Vagina (tissue), 2 donors: ENCODE measurements at places on chromosomes 3 and 15.

GRCh38 chr3:127595303-127595702 lies 2.9 kb upstream of the MCM2 start:
- H3K4me3 ChIP-seq: no peak overlapping the region
- no peak for DNase-seq
- H3K4me1 ChIP-seq: peaks cover 18% of the 10 kb centered on the region
- no peaks in the 10 kb centered on the region for H3K36me3 ChIP-seq

GRCh38 chr3:182843478-182843877 lies 50.2 kb downstream of the ATP11B start:
- H3K4me3 ChIP-seq: no peak overlapping the region
- no peaks in the 10 kb centered on the region for H3K4me1 ChIP-seq
- DNase-seq: no peak
- peaks cover 47% of the 10 kb centered on the region for H3K36me3 ChIP-seq

GRCh38 chr3:150081084-150081483 lies 110.4 kb upstream of the PFN2 start:
- no peaks in the 10 kb centered on the region for H3K36me3 ChIP-seq
- H3K27ac ChIP-seq: no peak overlapping the region
- no peak overlapping the region for H3K4me3 ChIP-seq
- no peaks in the 10 kb centered on the region for H3K4me1 ChIP-seq
- no peaks in the 10 kb centered on the region for H3K27me3 ChIP-seq
- DNase-seq: no peak

DNA sequence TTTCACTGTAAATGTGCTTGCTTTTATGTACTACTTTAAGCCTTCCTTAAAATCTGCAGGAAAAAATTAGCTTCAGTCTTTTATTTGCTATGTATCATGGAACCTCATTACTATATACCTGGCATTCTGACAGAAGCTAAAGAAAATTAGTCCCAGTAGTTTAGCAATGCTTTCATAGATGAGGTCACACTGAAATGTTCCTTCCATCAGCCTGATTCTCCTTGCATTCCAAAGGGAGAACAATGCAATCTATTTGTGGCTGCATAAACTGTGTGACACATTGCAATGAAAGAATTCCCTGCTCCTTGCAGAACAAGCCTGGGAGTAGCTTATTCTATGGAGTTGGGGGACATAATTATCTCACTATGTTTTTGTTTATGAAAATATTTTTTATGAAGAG lies 691.5 kb upstream of the ARPP21 start:
- no peaks in the 10 kb centered on the region for H3K27me3 ChIP-seq
- no peak overlapping the region for H3K27ac ChIP-seq
- no peak overlapping the region for H3K4me3 ChIP-seq
- H3K4me1 ChIP-seq: no peaks in the 10 kb centered on the region
- no peaks in the 10 kb centered on the region for H3K36me3 ChIP-seq
- no peak for DNase-seq

DNA sequence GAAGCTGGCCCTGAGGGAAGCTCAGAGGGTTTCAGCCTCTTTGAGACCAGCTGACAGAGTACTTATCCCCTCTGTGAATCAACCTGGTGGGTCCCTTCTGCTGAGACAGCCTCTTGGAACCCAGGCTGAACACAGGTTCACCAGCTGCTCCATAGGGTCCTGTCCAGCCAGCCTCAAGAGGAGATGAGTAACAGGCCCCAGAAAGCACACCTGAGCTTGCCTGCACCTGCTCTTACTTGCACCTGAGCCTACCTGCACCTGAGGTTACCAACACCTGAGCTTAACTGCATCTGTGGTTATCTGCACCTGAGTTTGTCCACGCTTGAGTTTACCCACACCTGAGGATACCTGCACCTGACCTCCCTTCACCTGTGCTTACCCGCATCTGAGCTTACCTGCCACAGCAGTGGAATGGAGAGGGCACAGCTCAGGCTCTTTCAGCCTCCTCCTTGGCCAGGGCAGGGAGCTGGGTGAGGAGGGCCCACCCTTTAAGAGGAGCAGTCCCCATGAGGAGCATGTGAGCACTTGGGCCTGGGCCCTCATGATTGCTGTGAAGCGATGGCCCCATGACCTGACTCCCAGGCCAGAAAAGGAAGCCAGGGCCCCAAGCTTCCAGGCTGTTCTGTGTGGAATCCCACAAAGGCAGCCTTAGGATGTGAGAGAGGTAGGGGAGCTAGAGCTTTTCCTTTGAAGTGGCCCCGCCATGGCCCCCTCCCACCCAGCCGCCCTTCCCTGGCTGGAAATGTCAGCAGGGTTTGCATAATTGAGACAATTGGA lies at the start of gene TRPM1:
TRPM1 (minus strand) TSS at position 464 of the 777 bp plus-strand sequence. CDS start 20,370 bp downstream, outside the sequence.
- H3K36me3 ChIP-seq: no peaks in the 10 kb centered on the region
- H3K27ac ChIP-seq: no peak within 1 kb of the TSS
- H3K4me3 ChIP-seq: no peak within 1 kb of the TSS
- H3K4me1 ChIP-seq: peaks cover 10% of the 10 kb centered on the region

DNA sequence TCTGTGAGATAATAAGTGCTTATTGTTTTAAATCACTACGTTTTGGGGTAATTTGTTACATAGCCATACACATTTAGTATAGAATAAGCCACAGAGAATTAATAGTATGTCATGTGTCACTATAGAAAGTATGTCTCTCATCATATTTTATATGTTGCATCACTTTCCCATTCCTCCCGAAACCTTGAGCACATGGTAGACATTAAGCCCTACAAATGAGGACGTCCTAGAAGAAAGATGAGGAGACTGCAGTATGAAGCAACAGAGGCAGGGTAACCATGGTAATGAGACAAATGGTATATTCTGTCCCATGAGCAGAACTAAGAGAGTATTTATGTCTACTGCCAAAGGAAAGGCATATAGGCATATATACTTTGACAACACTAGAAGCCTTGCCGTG lies 720.2 kb downstream of the ROBO1 start:
- no peaks in the 10 kb centered on the region for H3K27me3 ChIP-seq
- no peak overlapping the region for H3K4me3 ChIP-seq
- H3K36me3 ChIP-seq: no peaks in the 10 kb centered on the region
- no peak for DNase-seq

DNA sequence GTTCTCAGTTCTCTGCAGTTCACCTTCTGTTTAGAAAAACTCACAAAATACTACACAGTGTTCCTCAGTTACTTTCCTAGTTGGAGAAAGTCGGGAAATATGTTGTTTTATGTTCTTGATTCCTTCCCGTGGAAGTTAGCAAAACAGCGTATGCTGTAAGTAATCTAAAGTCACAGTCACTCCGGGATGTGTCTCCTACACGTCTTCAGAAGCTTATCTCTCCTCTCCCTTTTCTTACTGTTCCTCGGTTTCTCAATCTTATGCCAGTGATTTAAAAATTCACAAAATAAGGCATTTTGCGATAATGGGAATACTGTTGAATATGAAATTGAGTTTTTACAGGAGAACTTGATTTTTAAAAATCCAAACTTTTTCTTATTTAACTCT lies 1.7 kb downstream of the HEG1 start:
- no peaks in the 10 kb centered on the region for H3K36me3 ChIP-seq
- peak overlapping the region; percentile 95 for H3K27ac ChIP-seq
- H3K4me1 ChIP-seq: peaks cover 68% of the 10 kb centered on the region
- no peak for DNase-seq
- H3K4me3 ChIP-seq: peak overlapping the region; percentile 88

DNA sequence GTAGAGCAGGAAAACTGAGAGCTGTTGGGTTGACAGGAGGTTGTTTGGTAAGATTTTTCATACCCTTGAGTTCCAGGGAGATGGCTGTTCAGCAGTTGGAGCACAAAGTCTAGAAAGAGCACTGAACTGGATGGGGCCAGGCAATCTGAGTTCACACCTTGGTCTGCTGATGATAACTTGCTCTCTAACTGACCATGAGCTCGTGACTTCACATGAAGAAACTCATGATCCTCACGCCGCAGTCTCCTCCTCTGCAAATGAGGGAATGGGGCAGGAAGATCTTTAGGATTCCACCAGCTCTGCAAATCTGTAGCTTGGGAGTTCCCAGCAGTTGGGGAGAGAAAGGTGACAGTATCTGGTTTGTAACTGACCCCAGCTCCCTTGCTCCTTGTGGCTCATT lies 33.7 kb downstream of the CORO2B start:
- no peaks in the 10 kb centered on the region for H3K27me3 ChIP-seq
- no peak for DNase-seq
- no peaks in the 10 kb centered on the region for H3K36me3 ChIP-seq
- no peak overlapping the region for H3K4me3 ChIP-seq
- peaks cover 30% of the 10 kb centered on the region for H3K4me1 ChIP-seq

DNA sequence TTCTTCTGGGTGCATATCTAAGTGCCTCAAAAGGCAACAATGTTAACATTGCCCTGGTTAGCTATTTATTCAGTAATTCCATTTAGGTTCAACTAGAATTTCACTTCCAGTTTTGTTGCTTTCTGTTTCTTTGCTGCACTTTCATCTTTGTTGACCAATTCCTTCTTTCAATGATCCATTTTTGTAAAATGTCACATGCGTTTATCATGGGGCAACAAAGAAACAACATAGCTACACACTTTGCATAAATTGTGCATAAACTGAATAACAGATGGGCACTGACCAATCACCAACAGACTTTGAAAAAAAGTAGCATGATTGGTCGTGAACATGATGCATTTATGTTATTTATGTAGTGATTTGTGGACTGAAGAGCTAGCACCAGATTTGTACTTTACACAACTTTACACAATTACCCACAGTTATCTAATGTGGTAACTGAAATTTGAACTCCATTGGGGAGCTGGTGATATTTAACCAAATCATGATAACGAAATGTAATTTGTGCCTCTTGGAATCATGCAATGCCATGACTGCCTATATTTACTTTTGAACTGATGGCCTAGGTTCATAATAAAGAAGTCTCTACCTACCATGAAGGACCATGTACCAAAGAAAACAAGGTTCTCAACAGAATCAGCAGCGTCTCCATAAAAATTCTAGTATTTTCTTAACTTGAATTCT lies 7.1 kb upstream of the CPOX start:
- H3K27ac ChIP-seq: no peak overlapping the region
- no peak for DNase-seq
- H3K4me3 ChIP-seq: no peak overlapping the region
- no peaks in the 10 kb centered on the region for H3K36me3 ChIP-seq

- no peak for DNase-seq
- no peaks in the 10 kb centered on the region for H3K27me3 ChIP-seq
- H3K36me3 ChIP-seq: no peaks in the 10 kb centered on the region
- no peak overlapping the region for H3K27ac ChIP-seq
- H3K4me3 ChIP-seq: no peak overlapping the region
- H3K4me1 ChIP-seq: no peaks in the 10 kb centered on the region
Observed at GRCh38 chr3:78580681-78581080, 1187.1 kb downstream of the ROBO1 start.

- H3K4me1 ChIP-seq: no peaks in the 10 kb centered on the region
- no peak overlapping the region for H3K27ac ChIP-seq
- no peak overlapping the region for H3K4me3 ChIP-seq
- no peak for DNase-seq
Observed at GRCh38 chr3:114095796-114096195, 39.3 kb downstream of the QTRT2 start.

DNA sequence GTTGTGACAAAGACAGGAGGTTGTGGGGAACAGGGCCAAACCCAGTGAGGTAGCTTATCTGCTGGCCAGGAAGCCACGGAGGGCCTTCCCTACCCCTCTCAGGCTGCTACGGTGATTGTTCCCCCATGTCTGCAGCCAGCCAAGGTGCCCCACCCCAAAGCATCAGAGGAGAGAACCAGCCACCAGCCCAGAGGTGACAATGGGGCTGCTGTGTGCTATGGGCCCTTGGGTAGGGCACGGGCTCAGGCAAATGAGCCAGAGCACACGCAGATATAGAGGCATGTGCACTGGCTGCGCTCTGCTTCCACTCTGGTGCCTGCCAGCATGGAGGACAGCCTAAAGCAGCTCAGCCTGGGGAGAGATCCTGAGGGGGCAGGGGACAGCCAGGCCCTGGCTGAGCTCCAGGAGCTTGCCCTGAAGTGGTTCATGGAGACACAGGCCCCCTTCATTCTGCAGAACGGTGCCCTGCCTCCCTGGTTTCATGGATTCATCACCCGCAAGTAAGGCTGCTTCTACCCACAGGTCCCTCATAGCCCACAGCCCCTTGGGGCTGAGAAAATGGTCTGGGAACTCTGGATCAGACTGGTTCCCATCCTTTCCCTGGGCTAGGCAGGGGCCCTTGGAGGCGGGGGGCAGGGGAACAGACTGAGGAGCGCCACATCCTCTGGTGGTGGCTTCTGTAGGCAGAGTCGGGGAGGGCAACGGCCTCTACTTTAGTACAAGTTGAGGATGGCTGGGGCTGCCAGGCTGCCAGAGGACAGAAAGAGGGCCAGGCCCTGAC lies at the start of gene SH2D7:
SH2D7 (plus strand) TSS at position 301 of the 781 bp plus-strand sequence; CDS start at position 325, 24 bp downstream.
- no peak for DNase-seq
- no peak within 1 kb of the TSS for H3K27ac ChIP-seq
- H3K4me3 ChIP-seq: no peak within 1 kb of the TSS
- H3K27me3 ChIP-seq: no peaks in the 10 kb centered on the region
- peaks cover 13% of the 10 kb centered on the region for H3K4me1 ChIP-seq

- H3K27ac ChIP-seq: no peak overlapping the region
- no peaks in the 10 kb centered on the region for H3K27me3 ChIP-seq
- no peaks in the 10 kb centered on the region for H3K36me3 ChIP-seq
- DNase-seq: no peak
Observed at GRCh38 chr3:110139821-110140220, 802.5 kb upstream of the DPPA4 start.

DNA sequence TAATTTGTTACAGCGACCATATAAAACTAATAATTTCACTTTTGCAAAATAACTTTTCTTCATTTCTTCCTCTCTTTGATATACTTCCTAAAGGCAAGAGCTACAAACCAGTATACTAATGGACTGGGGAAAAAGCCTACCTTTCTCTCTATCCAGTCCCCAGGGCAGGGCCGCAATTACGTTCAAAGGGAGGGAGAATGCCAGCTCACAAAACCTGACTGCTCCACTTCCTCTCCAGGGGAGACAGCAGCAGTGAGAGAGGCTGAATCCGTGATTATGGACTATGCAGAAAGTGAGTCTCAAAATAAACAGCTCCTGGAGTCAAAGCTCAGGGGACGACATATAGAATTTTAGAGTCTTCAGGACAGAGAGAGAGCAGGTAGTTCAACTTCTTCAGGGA lies 126.9 kb upstream of the HES1 start:
- no peak overlapping the region for H3K27ac ChIP-seq
- no peaks in the 10 kb centered on the region for H3K27me3 ChIP-seq
- no peaks in the 10 kb centered on the region for H3K36me3 ChIP-seq
- H3K4me3 ChIP-seq: no peak overlapping the region
- H3K4me1 ChIP-seq: peaks cover 6% of the 10 kb centered on the region

DNA sequence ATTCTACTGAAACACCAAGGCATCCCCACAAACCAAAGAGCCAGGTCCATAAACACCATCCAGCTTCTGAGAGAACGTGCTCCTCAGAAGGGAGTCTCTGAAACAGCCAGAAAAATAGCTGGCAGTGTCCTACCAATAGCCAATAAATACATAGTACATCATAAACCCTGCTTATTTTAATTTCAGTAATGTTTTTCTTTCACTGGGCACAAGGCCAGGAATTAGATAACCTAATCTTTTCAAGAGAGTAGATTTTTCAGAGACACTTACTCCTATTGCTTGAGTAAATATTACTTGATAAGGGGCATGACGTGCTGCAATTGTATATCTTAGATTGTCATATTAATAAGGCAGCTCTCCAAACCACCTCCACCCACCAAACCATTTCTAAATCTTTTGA lies 22.7 kb downstream of the GADL1 start:
- no peak for DNase-seq
- H3K36me3 ChIP-seq: no peaks in the 10 kb centered on the region
- H3K4me1 ChIP-seq: no peaks in the 10 kb centered on the region
- H3K4me3 ChIP-seq: no peak overlapping the region

- no peaks in the 10 kb centered on the region for H3K36me3 ChIP-seq
- no peak for DNase-seq
Observed at GRCh38 chr3:193768070-193768394, 175.0 kb downstream of the OPA1 start.

GRCh38 chr3:175118382-175118941 lies 259.3 kb downstream of the NAALADL2 start:
- H3K4me3 ChIP-seq: no peak overlapping the region
- no peaks in the 10 kb centered on the region for H3K36me3 ChIP-seq
- H3K27ac ChIP-seq: no peak overlapping the region
